ENCODE measurements at places on chromosomes 5 and 9.

DNA sequence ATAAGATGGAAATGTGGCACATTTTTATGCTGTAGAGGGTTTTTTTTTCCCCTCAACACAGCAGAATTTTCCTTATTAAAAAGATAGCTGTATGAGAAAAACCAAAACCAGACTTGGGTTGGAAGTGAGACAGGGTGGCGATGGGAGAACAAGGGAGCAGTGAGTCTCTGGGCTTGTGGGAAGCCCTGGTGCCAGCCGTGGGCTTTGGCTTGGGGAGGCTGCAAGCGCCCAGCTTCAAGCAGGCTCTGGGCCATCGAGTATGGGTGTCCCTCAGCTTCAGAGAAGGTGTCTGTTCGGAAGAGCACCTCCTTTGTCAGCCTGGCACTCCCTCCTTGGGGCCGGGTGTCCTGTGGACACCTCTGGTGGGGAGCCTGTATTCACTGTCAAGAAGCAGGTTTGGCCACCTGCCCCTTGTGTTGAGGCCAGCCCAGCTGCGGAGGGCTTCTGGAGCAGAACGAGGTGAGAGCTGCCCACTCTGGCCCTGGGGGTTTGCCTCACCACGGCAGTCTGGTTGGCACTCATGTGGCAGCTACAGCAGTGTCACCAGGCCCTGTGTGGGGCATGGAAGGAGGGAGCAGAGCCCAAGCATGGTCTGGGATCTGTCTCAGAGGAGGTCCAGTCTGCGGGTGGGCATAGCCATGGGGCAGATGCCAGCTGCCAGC lies 37.6 kb upstream of the ANGPTL2 start:
- DNase-seq = no peak

- DNase-seq = no peak
These were observed 39.6 kb downstream of the POC5 start for GRCh38 chr5:75677607-75678006.

DNA sequence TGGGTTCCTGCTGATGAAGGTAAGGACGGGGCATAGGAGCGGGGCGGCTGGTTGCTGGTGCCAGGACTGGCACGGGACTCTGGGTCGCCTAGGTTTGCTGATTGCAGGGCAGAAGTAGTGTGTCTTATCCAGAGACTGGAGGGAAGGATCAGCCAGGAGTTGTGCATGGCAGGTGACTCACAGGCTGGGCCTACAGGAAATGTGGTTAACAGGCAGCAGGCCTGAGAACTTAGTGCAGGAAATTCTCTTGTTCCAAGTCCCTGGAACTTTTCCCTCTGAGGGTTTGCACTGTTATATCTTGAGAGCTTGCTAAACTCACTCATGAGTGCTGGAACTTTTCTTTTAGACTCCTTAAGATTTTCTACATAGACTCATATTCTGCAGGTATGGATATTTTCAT lies 95.1 kb downstream of the ANXA2R start:
- no peak for DNase-seq

GRCh38 chr5:53900677-53901076 lies 340.2 kb downstream of the NDUFS4 start:
- DNase-seq = no peak

- DNase-seq = peak; percentile 54
These were observed 163.8 kb upstream of the TRPM3 start for GRCh38 chr9:71285191-71285656.

- DNase-seq = no peak
These were observed 39.7 kb downstream of the BNC2 start for GRCh38 chr9:16830806-16831205.

- DNase-seq = no peak
These were observed 77.4 kb downstream of the NREP start for GRCh38 chr5:111679611-111680010.

GRCh38 chr5:73097740-73098139 lies 22.6 kb upstream of the TMEM171 start:
- no peak for DNase-seq
